ENCODE measurements at places on chromosomes 6 and 20.

DNA sequence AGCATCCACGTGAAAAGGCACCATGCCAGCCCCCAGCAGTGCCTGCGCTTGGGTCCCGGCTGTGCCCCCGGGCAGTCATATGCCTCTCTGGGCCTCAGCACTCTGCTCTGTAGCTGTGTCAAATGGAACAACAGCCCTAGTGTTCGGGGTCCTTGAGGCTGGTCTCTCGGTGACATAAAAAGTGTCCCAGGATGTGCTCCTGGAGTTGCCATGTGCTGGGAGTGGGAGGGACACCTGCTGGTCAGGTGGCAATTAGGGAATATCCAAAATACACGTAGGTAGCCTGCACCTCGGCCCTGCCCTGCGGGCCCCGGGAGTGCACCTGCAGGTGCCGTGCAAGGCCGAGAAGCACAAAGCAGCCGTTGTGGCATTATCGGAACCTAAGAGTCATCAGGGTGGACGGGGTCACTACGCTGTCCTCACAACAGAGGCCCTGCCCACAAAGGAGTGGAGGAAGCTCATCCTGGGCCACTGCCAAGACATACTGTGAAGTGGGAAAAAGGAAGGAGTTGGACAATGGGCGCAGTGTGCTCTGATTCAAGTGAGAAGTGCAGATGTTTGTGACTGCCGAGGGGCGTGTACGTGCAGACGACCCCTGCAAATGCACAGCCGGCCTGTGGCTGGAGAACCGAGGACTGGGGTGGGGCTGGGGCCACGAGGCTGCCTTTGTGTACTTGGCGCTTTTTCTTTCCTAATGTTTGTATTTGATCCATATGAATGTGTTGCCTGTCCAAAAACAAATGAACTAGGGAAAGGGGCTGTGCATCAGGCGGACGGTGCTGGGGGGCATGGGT, 24.6 kb downstream of the SLCO4A1 start:
- DNase-seq: no peak

- no peak for DNase-seq
Measured at GRCh38 chr6:33592595-33593413, 12.7 kb upstream of the BAK1 start.

DNA sequence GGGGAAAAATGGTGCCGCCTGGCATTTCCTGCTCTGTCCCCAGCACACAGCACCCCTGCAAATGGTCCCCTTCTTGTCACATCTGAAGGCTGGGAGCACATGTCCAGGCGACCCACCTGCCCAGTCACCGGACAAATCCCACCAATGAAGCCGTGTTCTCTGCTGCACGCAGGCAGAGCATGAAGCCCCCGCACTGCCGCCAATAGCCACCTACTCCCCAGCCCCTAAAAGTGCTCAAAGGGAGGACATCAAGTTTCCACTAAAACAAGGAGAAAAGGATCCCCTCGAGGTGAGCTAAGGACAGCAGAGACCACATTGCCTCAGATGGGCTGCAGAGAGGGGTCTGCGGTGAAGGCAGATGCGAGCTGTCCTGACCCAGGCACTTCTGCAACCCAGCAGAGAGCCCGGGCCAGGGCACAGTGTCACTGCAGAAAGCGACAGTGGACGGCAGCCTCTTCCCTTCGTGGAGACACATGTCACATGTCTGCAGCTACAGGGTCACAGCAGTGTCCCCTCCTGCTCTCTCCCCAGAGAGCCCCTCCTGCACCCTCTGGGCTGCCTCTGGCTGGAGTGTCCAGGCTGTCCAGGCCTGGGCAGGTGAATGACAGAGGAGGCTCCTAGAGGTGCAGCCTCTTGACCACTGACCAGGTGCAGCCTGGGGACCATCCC, 221.5 kb downstream of the PREX1 start:
- DNase-seq: no peak

- no peak for DNase-seq
Measured at GRCh38 chr20:57600320-57601210, 19.7 kb downstream of the ZBP1 start.

GRCh38 chr6:80543598-80544222, 437.2 kb downstream of the BCKDHB start:
- DNase-seq: no peak

- peak; percentile 84 for DNase-seq
Measured at GRCh38 chr20:57398231-57398821, 7.1 kb downstream of the RBM38 start.

- no peak for DNase-seq
Measured at GRCh38 chr6:139888681-139889122, 514.3 kb upstream of the CITED2 start.

- DNase-seq: no peak
Measured at GRCh38 chr6:157226761-157227160, 96.6 kb downstream of the TMEM242 start.

- DNase-seq: no peak
Measured at GRCh38 chr6:47379328-47379727, 69.6 kb upstream of the TNFRSF21 start.

DNA sequence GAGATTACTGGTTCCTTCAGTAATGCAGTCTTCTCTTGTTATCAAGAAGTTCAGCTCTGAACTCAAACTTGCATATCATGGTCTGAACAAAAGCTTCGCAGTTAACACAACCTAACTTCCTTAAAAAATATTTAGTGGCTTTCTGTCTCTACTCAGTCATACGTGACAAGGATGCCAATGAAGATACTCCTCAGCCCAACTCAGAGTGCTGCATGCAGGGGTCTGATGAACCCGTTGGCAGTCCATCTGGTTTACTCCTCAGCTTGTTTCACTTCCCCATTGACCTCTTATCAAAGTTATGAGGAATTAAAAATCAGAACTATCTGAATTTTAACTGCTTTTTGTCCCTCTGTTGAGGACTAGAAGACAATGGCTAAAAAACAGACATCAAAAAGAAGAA, 56.6 kb upstream of the RIN2 start:
- DNase-seq: no peak

GRCh38 chr6:139577763-139578604, 203.5 kb upstream of the CITED2 start:
- no peak for DNase-seq

DNA sequence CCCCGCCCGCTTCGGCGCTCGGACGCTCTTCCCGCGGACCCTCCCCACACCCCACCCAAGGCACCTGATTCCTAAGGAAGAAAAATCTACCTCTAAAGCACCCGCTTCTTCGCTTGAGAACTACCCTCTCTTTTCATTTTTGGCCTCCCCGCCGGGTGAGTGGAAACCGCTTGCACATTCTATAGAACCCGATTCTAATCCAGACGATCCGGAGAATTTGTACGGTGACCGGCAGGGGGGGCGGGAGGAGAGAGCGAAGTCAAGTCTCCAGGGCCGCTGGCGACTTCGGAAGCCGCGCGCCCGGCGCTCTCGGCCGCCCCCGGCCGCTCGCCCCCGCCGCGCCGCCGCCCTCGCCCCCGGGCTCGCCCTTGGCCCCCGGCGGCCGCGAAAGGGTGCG, at the start of gene RBM24:
Gene RBM24, plus strand, starts transcription at position 262 of the 397 bp plus-strand sequence. CDS start 221 bp downstream, outside the sequence.
- DNase-seq: no peak

GRCh38 chr6:108988296-108988695, 106.3 kb downstream of the SESN1 start:
- no peak for DNase-seq
